ENCODE measurements at places on chromosomes 2 and 18. TPM values are rescaled to one million over a fixed set of nuclear protein-coding genes. Genes with fewer than 3 reads are reported as not detected.

The POTEC gene
- not detected for total RNA-seq

The PEX13 gene
- 36.1 TPM for total RNA-seq

The LHCGR gene
- total RNA-seq: 0.32 TPM

The ARHGAP15 gene
- 10.0 TPM for total RNA-seq

The MDH1B gene
- 2.4 TPM for total RNA-seq

The CROCC2 gene
- 0.09 TPM for total RNA-seq

The TUBA3E gene
- not detected for total RNA-seq

The RAB27B gene
- total RNA-seq: 16.6 TPM

The KCNG2 gene
- total RNA-seq: not detected

The GPR155 gene
- total RNA-seq: 11.7 TPM

Measured in mucosa of gallbladder (tissue), 1 donor.